ENCODE measurements at places on chromosomes 2 and 18.

DNA sequence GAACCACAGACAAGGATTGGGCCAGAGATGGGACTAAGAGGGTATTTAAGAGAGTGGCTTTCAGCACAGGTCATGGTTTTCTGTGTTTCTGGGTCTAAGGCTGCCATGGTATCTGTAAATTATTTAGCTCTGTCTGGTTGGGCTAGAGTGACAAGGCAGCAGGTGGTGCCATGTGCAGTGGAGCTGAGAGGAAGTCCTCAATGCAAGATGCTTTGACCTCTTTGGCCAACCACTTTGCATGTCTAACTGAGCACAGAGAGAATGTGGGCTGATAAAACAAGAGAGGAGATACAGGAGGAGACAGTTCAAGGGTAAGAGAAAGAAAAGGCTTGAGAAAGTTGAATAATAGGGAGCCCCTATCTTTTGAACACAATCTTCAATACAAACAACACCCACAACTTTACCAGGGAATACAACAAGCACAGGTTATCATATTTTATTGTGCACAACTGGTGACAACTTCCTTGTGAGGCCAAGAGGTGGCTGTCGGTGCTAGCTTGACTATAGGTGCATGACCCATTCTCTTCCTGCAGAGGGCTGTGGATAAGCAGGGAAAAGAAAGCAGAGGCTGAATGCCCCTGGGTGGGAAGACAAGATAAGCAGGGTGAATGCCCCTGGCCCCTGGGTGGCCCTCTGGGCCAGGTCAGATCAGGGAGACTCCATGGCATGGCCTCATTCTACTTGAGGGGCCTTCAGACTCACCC is 12.3 kb downstream of the FLACC1 start:
- no peak for DNase-seq

- DNase-seq, result no peak
These were observed 2.1 kb downstream of the GPBAR1 start for GRCh38 chr2:218262631-218263586.

GRCh38 chr2:178211943-178212342 is 17.6 kb downstream of the OSBPL6 start:
- no peak for DNase-seq

- peak; percentile 90 for DNase-seq
These were observed 35.5 kb downstream of the LIPG start for GRCh38 chr18:49597157-49597931.

GRCh38 chr2:207835805-207836204 is 66.1 kb upstream of the FZD5 start:
- DNase-seq, result no peak

DNA sequence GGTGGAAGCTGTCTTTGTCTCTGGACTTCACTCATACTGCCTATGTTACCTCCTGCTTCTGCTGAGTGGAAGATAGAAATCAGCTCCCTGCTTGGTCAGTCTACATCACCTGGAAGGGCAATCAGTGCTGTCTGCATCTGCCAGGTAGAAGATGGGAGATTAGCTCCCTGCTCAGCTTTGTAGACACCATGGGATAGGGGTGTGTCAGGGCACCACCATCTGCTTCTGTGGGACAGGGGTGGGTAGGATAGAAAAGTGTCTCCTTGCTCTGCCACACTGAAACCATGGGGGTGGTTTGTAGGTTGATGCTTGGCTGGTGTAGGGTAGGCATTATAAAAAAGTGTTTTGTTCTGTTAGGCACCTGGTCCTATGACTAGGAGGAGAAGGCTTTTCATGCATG is 34.1 kb downstream of the STARD6 start:
- no peak for DNase-seq

GRCh38 chr2:60739156-60739555 is 16.9 kb upstream of the PAPOLG start:
- no peak for DNase-seq

DNA sequence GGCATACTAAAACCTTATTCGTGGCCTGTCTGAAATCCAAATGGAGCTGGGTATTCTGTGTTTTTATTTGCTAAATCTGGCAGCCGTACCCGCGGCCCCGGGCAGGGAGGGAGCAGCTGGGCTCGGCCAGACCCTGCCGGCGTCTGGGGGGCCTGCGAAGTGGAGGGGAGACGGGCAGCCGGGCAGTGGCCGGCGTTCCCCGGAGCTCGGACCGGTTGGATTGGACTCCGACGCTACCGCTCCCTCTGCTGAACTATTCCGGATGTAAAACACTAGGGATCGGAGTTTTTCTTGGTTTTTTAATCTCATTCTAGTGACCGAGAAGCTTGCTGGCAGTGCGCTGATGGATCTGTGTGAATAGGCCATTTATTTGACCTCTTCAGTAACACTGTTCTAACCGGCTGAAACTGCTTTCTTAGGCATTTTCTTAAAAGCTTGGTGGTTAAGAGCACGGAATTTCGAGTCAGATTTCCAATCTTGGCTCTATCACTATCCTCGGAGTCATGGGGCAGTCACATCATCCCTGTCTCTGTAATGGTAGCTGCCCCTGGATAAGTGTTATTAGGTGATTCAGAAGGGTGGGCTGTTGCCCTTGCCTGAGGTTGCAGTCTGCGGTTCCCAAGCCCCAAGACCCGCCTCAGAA is 694 bp downstream of the UNC50 start:
- peak; percentile 27 for DNase-seq

DNA sequence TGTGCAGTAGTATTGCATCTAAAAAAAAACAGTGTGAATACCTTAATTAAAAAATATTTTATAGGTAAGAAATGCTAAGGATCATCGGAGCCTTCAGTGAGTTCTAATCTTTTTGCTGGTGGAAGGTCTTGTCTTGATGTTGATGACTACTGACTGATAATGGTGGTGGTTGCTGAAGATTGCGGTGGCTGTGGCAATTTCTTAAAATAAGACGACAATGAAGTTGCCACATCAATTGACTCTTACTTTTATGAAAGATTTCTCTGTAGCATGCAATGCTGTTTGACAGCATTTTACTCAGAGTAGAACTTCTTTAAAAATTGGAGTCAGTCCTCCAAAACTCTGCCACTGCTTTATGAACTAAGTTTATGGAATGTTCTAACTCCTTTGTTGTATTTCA is 36.2 kb downstream of the GLS start:
- no peak for DNase-seq

- no peak for DNase-seq
These were observed 678 bp upstream of the UBE2E3 start for GRCh38 chr2:180979749-180980105.

- DNase-seq, result no peak
These were observed 281.1 kb upstream of the EPAS1 start for GRCh38 chr2:46016091-46016490.

GRCh38 chr2:231928901-231929725 is 2.9 kb upstream of the NPPC start:
- DNase-seq, result no peak

- DNase-seq, result no peak
These were observed 221.4 kb upstream of the TFPI start for GRCh38 chr2:187775651-187776050.

- peak; percentile 75 for DNase-seq
These were observed 1506.6 kb downstream of the LRP1B start for GRCh38 chr2:140624200-140624599.

- no peak for DNase-seq
These were observed 8.1 kb downstream of the RAB31 start for GRCh38 chr18:9715978-9716774.

- DNase-seq, result no peak
These were observed 883.4 kb upstream of the CDH2 start for GRCh38 chr18:29060349-29060748.

GRCh38 chr2:118983133-118983532 is 41.1 kb downstream of the MARCO start:
- DNase-seq, result no peak

- no peak for DNase-seq
These were observed 114.3 kb downstream of the LCLAT1 start for GRCh38 chr2:30561349-30561748.
